Mucosa of gallbladder (tissue), 1 donor: ENCODE measurements at places on chromosomes 5 and 9. TPM values are rescaled to one million over a fixed set of nuclear protein-coding genes. Genes with fewer than 3 reads are reported as not detected.

The LVRN gene
- 0.43 TPM for total RNA-seq

The TNC gene
- total RNA-seq, result 29.4 TPM

DNA sequence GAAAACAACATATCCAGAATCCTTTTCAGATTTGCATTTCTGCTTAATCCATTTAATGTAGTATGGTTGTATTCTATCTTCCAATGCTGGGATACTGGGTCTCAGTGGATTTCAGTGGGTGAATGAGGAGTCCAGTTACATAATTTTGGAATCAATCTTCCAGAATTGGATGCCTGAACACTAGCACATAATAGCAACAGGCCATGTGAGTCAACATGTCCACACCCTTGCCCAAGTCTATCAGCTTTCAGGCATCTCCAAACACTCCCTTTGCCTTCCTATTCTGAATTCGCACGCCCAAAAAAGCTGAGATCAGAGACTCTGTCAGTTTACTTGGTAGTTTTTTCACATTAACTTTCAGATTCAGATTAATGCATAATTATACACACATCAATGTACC is 202.6 kb downstream of the TSSK1B start:
- DNase-seq, result no peak

DNA sequence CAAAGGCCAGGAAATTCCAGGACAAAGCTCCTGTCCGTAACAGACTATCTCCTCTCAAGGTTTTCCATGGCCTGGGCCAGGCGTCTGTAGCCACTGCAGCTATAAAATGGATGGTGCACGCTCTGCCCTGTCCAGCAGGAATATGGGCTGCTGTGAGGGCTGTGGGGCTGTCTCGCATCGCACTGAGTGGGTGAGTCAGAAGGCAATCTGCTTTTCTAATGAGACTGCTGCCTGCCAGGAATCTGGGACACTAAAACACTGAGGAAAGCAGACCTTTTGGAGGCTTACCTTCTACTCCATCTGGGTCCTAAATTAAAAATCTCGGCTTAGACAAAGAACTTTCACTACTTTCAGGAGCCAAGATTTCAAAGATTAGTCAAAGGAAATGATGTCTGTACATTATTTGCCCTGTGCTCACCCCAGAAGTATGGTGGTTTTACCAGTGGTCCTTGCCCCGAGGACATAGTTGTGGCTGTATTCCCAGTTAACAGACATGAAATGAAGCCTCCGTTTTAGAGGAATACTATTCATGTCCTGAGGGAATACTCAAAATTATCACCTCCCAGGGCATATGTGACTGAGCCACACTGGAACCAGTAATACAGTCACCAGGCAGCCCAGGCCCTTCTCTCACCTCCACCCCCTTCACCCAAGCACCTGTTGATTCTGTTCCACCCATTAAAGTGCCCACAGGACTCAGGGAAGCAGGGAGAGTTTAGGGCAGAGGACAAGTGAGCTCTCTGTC is 56.4 kb downstream of the PFDN1 start:
- no peak for DNase-seq

- no peak for DNase-seq
Measured at GRCh38 chr5:149757197-149757947, 27.3 kb downstream of the PPARGC1B start.

GRCh38 chr5:88889189-88890069 is 6.4 kb upstream of the MEF2C start:
- DNase-seq, result peak; percentile 50
